ENCODE measurements at places on chromosomes 1 and 21. TPM values are rescaled to one million over a fixed set of nuclear protein-coding genes. Genes with fewer than 3 reads are reported as not detected.

TRNP1 gene
- 1.3 TPM for total RNA-seq

THEM5 gene
- not detected for total RNA-seq

BRINP3 gene
- 23.9 TPM for total RNA-seq

KCNT2 gene
- 0.79 TPM for total RNA-seq

NIT1 gene
- total RNA-seq, result 76.6 TPM

ATP6V1G3 gene
- total RNA-seq, result not detected

KCNE2 gene
- total RNA-seq, result not detected

PPIAL4G gene
- not detected for total RNA-seq

ATAD3C gene
- 0.87 TPM for total RNA-seq

NUP210L gene
- total RNA-seq, result not detected

PLA2G2D gene
- total RNA-seq, result not detected

CD101 gene
- 3.7 TPM for total RNA-seq

TMEM82 gene
- 18.6 TPM for total RNA-seq

SPRR1B gene
- total RNA-seq, result not detected

KRTAP21-2 gene
- total RNA-seq, result not detected

S100A1 gene
- 1.9 TPM for total RNA-seq

LRRC38 gene
- not detected for total RNA-seq

CYYR1 gene
- 3.0 TPM for total RNA-seq

RGS4 gene
- 0.12 TPM for total RNA-seq

MATN1 gene
- total RNA-seq, result not detected

ZBTB37 gene
- 8.4 TPM for total RNA-seq

PLD5 gene
- not detected for total RNA-seq

HAO2 gene
- not detected for total RNA-seq

CRYBG2 gene
- total RNA-seq, result 21.5 TPM

ANGPTL1 gene
- 10.6 TPM for total RNA-seq

FAM167B gene
- total RNA-seq, result 3.3 TPM

B3GALT5 gene
- 95.6 TPM for total RNA-seq

TMEM81 gene
- total RNA-seq, result 2.0 TPM

OR2M2 gene
- not detected for total RNA-seq

C1orf146 gene
- not detected for total RNA-seq

KIF2C gene
- total RNA-seq, result 9.1 TPM

DNASE2B gene
- 0.70 TPM for total RNA-seq

RPE65 gene
- not detected for total RNA-seq

PHLDA3 gene
- 13.1 TPM for total RNA-seq

INSRR gene
- total RNA-seq, result not detected

FCRL5 gene
- 4.5 TPM for total RNA-seq

KRTAP20-2 gene
- total RNA-seq, result not detected

KCNK2 gene
- 0.27 TPM for total RNA-seq

TNFSF4 gene
- 1.5 TPM for total RNA-seq

ST6GALNAC5 gene
- total RNA-seq, result 0.31 TPM

CACNA1S gene
- total RNA-seq, result not detected

SZRD1 gene
- 111 TPM for total RNA-seq

PRELP gene
- 6.6 TPM for total RNA-seq
